ENCODE measurements at places on chromosomes 12 and 14.

GRCh38 chr12:5488626-5488955 is 56.7 kb downstream of the NTF3 start:
- DNase-seq = no peak

- no peak for DNase-seq
These were observed 74.1 kb downstream of the PITPNM2 start for GRCh38 chr12:123076604-123077297.

DNA sequence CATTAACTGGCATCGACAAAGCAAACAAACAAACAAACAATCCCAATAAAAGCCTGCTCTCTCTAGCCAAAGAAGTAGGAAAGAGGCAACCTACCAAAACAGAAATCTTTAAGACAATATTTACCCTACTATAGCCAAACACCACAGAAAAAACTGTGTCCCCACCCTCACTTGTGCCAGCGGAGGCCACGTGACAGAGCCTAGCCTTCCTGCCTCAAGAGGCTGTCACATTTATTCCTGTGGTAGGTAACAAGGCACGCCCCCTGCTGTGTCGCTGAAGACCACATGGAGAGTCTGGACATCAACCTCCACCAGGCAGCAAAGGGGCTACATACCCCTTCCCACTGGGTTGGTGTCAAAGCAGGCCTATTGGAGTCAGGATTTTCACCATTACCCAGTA is 148.1 kb downstream of the LMNTD1 start:
- no peak for DNase-seq

DNA sequence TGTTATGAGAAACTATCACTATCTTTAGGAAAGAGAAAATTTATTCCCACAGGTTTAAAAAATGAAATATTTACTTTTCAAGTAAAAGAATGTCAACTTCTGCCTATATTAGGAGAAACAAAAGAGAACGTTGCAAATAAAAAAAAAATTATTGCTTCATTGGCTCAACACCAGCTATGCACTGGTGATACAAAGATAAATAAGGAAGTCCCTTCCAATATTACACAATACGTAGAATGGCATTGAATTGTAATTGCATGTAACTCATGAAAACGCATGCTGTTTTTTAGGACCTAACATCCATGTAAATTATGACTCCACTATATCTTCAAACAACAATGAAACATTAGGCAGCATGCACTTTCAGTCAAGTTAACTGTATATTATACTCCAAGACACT is 56.4 kb upstream of the RERGL start:
- DNase-seq = no peak

- no peak for DNase-seq
These were observed 50.8 kb downstream of the VCPKMT start for GRCh38 chr14:50065583-50065982.

- no peak for DNase-seq
These were observed 39.5 kb downstream of the VWF start for GRCh38 chr12:6084969-6085450.

- DNase-seq = no peak
These were observed 1.4 kb upstream of the PTPRQ start for GRCh38 chr12:80442426-80443222.

DNA sequence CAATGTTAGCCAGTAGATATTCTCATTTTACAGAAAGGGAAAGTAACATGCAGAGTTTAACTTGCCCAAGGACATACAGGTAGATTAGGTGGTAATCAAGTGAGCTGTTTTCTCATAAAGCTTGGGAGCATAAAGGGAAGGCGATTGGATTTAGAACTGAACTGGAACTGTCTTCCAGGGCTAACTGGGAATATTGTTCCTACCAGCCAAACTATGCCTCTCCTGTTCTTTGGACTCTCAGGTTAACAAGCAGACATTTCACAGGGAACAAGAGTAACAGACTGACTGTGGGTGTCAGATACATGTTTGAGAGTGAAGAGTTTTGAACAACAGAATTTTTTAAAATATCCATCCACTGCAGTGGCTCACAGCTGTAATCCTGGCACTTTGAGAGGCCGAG is 15.6 kb downstream of the VCPKMT start:
- DNase-seq = no peak
